ENCODE measurements at places on chromosomes 16 and 17.

- DNase-seq: peak; percentile 75
These were observed 1.0 kb downstream of the MTMR4 start for GRCh38 chr17:58513267-58513964.

- peak; percentile 89 for DNase-seq
These were observed 607 bp downstream of the THUMPD1 start for GRCh38 chr16:20740901-20741521.

- no peak for DNase-seq
These were observed 123.3 kb downstream of the CDK5R1 start for GRCh38 chr17:32609884-32610650.

- DNase-seq: no peak
These were observed 4.3 kb upstream of the PSMC3IP start for GRCh38 chr17:42581744-42582270.

DNA sequence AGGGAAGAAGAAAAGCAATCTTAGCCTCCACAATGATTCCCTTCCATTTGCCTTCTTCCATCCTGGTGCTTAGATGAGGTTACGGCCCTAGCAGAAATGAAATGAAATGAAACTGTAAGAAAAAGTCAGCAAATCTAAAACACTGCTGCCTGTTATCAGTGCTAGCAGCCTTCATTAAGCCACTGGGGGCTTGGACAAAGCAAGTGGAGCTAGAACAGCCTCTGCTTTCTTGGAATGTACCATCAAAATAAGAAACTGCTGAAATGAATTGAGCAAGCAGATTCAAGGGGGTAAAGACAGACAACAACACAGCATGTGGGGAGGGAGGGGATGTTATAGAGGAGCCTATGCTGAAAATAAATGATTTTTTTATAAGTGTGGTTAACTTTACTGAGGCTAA is 5.1 kb downstream of the ANKFN1 start:
- DNase-seq: no peak

GRCh38 chr16:14003074-14003570 is 68.0 kb upstream of the MRTFB start:
- no peak for DNase-seq

DNA sequence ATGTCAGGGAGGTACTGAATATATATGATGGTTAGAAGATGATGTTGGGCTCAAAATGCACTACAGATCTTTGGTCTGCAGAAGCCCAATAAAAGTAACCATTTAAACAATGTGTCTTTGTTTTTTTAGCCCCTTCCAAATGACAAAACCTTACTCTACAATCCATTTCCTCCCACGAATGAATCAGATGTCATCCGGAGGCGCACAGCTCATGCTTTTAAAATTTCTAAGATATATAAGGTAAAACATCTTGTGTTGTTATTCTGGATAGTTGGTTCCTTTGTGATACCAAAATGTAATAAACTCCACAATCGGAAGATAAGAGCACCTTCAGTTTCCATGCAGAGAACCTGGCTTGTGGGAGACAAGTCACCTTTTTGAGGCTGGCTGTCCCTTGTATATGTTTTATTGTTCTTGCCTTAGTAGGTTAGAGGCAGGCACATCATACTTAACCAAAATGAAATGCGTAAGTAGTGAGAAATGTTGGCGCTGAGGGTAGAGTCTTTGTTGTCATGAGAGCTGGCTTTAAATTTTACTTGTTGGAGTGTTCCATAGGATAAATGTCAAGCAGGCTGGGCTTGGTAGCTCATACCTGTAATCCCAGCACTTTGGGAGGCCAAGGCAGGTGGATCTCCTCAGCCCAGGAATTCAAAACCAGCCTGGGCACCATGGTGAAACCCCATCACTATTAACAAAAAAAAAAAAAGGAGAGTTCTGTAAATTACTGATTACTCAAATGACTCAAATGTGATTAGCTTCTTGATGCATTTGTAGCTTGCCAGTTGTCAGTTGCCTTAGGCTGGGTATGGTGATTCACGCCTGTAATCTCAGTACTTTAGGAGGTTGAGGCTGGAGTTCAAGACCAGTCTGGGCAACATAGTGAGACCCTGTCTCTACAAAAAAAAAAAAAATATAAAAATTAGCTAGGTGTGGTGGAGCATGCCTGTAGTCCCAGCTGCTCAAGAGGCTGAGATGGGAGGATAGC is 19.7 kb upstream of the SNTB2 start:
- no peak for DNase-seq

DNA sequence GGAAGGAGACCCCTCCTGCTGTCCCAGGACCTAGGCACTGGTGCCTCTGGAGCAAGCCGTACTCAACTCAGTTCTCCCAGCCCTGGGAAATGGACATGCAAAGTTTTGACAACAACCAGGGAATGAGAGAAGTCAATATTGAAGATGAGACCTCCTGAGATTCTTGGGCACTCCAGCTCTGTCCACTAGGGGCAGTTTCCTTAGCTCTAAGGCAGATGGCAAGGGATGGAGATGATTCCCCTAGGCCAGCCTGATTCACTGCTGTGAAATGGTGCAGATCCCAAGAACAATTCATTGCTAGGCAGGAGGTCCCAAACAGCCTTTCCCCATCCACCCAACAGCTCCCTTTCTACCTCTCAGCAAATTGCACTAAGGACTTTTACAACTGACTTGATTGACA is 20.5 kb upstream of the SDR42E2 start:
- no peak for DNase-seq

DNA sequence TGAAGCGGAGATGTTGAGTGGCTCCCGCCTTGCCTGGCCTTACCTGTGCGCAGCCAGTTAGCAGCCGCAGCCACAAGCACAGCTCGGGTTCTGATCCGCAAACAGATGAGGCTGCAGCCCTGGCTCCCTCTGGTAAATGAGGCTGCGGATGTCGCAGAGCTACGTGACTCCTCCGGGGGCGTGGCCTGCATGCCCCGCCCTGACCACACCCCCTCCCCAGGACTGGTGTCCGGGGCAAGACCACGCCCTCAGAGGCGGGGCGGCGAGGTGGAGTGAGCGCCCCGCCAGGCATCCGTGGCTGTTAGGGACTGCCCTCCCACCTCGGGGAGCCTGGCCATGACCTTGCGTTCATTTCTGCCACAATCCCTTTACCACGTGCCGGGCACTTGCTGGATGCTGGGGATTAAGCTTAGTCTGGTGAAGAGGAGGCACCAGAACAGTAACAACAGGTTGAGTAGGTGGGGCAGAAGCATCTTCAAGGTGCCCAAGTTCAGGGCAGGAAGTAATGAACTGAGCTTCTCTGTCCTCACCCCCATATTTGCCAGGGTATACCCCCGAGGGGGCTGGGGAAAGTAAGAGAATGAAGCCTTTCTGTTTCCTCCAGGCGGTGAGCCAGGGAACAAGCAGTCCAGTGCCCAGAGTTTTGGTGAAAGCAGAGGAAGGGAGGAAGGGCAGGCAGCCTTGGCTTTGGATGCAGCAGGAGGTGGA is at the start of gene ALDOC:
Gene ALDOC, minus strand, starts transcription at position 138 of the 708 bp plus-strand sequence. CDS start 1,363 bp downstream, outside the sequence.
- DNase-seq: peak; percentile 96

- no peak for DNase-seq
These were observed 17.8 kb upstream of the MPHOSPH6 start for GRCh38 chr16:82187829-82188228.

DNA sequence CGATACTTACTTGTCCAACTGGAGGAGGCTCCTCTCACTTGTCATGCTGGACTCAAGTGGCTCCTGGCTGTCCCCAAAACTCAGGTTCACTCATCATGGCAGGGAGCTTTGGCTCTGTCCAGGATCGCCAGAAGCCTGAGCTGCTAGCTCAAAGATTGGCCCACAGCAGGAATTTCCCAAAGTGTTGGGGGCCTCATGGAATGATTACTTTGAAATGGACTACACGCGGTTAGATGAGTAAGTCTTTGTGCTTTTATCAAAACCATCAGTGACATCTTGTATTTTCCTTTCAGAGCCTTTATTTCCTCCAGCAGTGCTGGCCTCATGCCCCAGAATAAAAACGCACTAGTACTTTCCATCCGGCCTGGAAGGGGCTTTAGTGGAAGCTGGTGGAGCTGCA is 29.2 kb upstream of the PHB1 start:
- no peak for DNase-seq

- no peak for DNase-seq
These were observed 94.7 kb upstream of the TNRC6C start for GRCh38 chr17:77863814-77864161.

GRCh38 chr17:33521784-33522183 is 228.7 kb upstream of the ASIC2 start:
- DNase-seq: no peak

GRCh38 chr17:40175928-40176753 is 1.1 kb upstream of the RAPGEFL1 start:
- no peak for DNase-seq

GRCh38 chr16:26475596-26475995 is 591.1 kb upstream of the C16orf82 start:
- DNase-seq: no peak

- no peak for DNase-seq
These were observed 18.5 kb upstream of the RMI2 start for GRCh38 chr16:11326737-11327276.

- DNase-seq: no peak
These were observed 44.7 kb downstream of the CEP95 start for GRCh38 chr17:64551461-64551860.

DNA sequence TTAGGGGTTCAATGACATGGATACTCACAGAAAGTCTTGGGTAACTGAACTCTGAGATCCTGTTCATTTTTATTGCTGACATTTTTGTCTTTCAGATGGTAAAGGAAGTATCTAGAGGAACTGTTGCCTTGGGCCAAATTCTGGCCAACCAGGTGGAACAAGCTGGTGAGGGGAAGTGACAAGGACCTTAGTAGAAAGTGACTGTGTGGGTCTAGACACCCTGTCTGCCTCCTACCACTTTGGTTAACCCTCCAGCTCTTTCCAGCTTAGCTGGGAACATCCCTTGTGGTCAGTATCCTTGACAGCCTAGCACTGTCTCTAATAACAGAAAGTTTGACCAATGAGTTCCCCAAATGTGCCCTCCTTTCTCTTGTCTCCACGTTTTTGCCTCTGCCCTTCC is 28.8 kb upstream of the PRKCB start:
- peak; percentile 44 for DNase-seq

DNA sequence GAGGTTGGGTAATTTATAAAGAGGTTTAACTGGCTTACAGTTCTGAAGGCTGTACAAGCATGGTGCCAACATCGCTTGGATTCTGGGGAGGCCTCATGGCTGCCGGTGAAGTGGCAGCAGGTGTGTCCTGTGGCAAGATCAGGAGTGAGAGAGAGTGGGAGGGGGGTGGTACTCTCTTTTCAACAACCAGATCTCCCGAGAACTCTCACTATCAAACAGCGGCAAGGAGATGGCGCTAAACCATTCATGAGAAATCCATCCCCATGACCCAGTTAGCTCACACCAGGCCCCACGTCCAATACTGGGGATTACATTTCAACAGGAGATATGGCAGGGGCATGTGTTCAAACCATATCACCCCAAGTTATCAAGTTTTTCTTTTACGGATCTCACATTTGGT is 44.0 kb upstream of the CBX4 start:
- no peak for DNase-seq

- DNase-seq: no peak
These were observed 16.2 kb upstream of the ASGR2 start for GRCh38 chr17:7130621-7131422.

- DNase-seq: no peak
These were observed 4.6 kb upstream of the GHDC start for GRCh38 chr17:42198897-42199296.

GRCh38 chr16:67701420-67701819 is 17.7 kb downstream of the GFOD2 start:
- no peak for DNase-seq

DNA sequence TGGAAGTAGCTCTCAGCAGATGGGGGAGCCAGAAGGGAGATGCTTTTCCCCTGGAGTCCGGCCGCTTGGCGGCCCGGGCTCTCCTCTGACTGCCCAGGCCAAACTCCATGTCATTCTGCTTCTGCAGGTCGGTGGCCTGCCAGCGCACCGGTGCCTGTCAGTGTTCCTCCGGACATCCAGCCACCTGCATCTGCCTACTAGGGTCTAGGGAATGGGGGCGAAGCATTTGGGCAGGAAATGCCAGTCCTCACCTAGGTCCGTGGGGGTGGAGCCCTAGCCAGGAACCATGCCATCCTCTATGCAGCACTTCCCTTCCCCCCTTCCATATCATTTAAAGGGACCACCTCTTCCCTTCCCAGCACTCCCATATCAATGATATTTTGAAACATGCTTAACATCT is 34.2 kb downstream of the GJC1 start:
- DNase-seq: no peak

DNA sequence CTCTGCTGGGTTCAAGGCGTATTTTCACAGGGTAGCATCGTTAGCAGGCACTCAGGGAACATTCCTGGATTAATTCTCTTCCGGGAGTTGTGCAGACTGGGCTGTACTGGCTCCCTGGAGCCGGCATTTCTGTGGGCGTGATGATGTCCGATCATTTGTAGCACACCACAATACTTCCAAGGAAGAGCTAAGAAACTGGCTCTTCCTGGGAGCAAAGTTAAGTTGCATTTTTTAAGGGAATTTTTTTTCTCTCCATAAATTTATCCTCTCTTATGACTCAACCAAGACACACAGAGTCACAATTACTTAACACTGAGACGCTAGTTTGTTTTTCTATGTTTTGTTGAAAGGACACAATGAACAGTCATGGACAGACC is 211.6 kb upstream of the FOXF1 start:
- DNase-seq: no peak

- no peak for DNase-seq
These were observed 1.0 kb upstream of the RRAD start for GRCh38 chr16:66926171-66926947.

- peak; percentile 87 for DNase-seq
These were observed 5.4 kb downstream of the MYO1C start for GRCh38 chr17:1486802-1487695.

DNA sequence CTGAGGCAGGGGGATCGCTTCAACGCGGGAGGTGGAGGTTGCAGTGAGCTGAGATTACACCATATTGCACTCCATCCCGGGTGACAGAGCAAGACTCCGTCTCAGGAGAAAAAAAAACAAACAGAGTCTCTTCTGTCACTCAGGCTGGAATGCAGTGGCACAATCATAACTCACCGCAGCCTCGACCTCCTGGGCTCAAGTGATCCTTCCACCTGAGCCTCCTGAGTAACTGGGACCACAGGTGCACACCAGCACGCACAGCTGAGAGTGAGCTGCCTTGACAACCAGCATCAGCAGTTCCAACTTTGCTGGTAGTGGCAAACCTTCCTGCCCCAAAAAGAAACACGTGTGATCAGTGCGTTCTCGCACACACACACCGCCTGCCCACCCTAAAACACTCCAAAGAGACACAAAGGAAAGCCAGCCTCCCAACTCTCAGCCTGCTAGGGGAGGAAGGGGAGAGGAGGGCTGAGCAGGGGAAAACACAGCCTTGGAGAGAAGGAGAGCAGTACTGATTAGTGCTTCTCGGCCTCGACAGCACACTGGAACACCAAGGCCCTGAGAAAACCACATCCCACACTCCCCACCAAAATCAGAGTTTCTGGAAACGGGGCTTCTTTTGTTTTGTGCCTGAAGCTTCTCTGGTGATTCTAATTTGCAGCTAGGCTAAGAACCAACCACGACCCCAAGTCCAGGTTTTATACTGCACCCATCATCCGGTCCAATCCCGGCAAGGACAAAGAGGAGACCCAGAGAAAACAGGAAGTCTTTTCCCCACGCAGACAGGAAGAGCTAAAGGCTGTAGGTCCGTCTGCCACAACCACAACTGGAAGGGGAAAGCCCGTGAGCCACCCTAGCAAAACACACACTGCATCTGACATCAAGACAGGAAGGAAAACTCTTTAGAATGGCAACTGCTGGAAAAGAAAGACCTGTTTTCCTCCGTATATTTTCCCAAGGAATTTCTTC is 28.8 kb downstream of the ZCCHC14 start:
- peak; percentile 46 for DNase-seq

All from CD4-positive, alpha-beta T cell (primary cell).